ENCODE measurements at places on chromosomes 5 and 9. TPM values are rescaled to one million over a fixed set of nuclear protein-coding genes. Genes with fewer than 3 reads are reported as not detected.

GRCh38 chr9:105928416-105928815 lies 234.1 kb downstream of the TMEM38B start:
- H3K27me3 ChIP-seq, result no peaks in the 10 kb centered on the region
- H3K4me3 ChIP-seq, result no peak overlapping the region
- H3K4me1 ChIP-seq, result no peaks in the 10 kb centered on the region

DNA sequence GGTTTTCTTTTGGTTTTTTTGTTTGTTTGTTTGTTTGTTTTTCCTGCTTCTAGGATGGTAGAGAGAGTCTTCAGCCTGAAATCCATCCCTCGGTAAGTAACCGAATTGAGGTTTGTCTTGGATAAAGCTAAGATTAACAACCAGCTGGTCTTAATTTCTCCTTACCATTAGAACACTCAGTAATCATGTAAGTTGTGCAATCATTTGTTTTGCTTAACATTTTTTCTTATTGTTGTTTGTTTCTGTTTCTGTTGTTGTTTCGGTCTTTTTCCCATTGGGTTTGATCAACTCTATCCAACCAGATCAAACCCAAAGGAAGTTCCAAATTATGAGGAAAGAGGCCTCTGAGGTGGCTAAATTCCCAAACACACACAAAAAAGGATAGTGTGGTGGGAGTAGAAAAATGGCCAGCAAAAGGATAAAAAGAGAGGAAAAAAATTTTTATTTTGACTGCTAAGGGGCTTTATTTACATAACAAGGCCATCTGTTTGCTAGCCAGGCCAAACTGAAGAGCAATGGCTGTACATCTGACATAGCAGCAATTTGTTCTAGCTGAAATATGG lies 49.6 kb upstream of the ANKRD31 start:
- H3K27ac ChIP-seq, result no peak overlapping the region
- H3K4me3 ChIP-seq, result no peak overlapping the region
- no peak for DNase-seq
- H3K4me1 ChIP-seq, result peaks cover 4% of the 10 kb centered on the region

Gene F2RL2
- 26.0 TPM for total RNA-seq

Gene TMEM215
- 3.0 TPM for total RNA-seq

DNA sequence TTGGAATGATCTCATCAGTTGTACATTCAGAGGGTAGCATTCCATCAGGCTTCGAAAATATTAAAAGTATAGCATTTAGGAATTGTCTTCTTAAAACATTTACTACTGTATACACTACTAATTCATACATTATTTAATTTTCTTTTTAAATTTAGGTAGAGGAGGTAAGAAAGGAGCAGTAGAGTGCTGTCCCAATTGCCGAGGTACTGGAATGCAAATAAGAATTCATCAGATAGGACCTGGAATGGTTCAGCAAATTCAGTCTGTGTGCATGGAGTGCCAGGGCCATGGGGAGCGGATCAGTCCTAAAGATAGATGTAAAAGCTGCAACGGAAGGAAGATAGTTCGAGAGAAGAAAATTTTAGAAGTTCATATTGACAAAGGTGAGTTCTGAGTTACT lies 5.2 kb downstream of the DNAJA1 start:
- no peak overlapping the region for H3K4me3 ChIP-seq
- H3K4me1 ChIP-seq, result peaks cover 14% of the 10 kb centered on the region
- no peak overlapping the region for H3K27ac ChIP-seq
- no peak for DNase-seq
- H3K27me3 ChIP-seq, result no peaks in the 10 kb centered on the region

Gene INSL6
- total RNA-seq, result not detected

- H3K4me3 ChIP-seq, result no peak overlapping the region
- H3K36me3 ChIP-seq, result no peaks in the 10 kb centered on the region
- peaks cover 14% of the 10 kb centered on the region for H3K4me1 ChIP-seq
- DNase-seq, result no peak
These were observed 12.9 kb upstream of the RHOBTB3 start for GRCh38 chr5:95718203-95718602.

GRCh38 chr9:125795970-125796596 lies 48.9 kb downstream of the PBX3 start:
- no peak overlapping the region for H3K4me3 ChIP-seq
- no peaks in the 10 kb centered on the region for H3K27me3 ChIP-seq
- H3K27ac ChIP-seq, result no peak overlapping the region
- H3K4me1 ChIP-seq, result no peaks in the 10 kb centered on the region
- H3K36me3 ChIP-seq, result no peaks in the 10 kb centered on the region

- no peak overlapping the region for H3K27ac ChIP-seq
- H3K4me3 ChIP-seq, result no peak overlapping the region
- H3K4me1 ChIP-seq, result peaks cover 6% of the 10 kb centered on the region
- no peaks in the 10 kb centered on the region for H3K27me3 ChIP-seq
- H3K36me3 ChIP-seq, result no peaks in the 10 kb centered on the region
These were observed 670.1 kb upstream of the CDH9 start for GRCh38 chr5:27708534-27708933.

GRCh38 chr5:7367780-7368179 lies 28.2 kb upstream of the ADCY2 start:
- no peaks in the 10 kb centered on the region for H3K4me1 ChIP-seq
- H3K27me3 ChIP-seq, result no peaks in the 10 kb centered on the region
- no peaks in the 10 kb centered on the region for H3K36me3 ChIP-seq
- H3K27ac ChIP-seq, result no peak overlapping the region
- no peak overlapping the region for H3K4me3 ChIP-seq
- no peak for DNase-seq

Gene FAM221B
- total RNA-seq, result not detected

DNA sequence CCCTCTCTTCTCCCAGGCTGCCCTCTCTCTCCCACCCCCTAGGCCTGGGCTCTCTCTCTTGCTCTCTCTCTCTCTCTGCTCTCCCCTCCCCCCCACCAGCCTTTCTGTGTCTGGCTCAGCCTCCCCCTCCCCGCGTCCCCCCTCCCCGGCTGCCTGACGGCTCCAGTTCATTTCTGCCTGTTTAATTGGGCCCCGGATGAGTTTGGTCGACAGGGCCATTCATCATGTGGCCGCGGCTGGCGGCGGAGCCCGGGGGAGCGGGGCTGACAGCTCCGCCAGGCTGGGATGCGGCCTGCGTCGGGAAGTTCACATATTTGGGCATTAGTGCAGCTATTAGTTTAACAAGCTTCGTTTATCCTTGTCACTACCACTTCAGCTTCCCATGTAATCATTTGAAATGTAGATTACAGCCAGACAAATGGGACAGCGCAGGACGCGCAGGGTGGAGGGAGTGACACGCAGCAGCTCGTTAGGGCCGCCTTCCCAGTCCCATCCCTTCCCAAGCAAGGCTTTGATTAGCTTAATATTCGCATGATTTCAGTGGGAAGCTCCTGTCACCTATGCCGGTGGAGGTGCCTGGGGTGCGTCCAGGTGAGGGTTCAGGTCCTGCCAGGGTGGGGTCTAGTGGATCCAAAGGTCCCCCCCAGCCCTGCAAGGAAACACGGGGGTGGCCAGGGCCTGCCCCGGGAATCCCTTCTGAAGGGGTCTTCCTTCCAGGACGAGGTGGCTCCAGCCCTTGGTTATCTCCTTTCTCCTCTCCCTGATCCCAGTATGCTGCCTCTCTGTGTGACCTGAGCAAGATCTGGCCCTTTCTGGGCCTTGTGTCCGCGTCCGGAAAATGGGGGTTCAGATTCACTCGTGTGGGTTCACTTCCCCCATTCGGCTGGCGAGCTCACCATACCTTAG lies 214.8 kb downstream of the PAX5 start:
- no peak overlapping the region for H3K4me3 ChIP-seq
- peak; percentile 12 for DNase-seq

GRCh38 chr5:138974227-138975063 lies 99.3 kb upstream of the LRRTM2 start:
- no peak overlapping the region for H3K4me3 ChIP-seq
- peak; percentile 77 for DNase-seq
- H3K27ac ChIP-seq, result peak overlapping the region; percentile 53
- peaks cover 27% of the 10 kb centered on the region for H3K4me1 ChIP-seq

DNA sequence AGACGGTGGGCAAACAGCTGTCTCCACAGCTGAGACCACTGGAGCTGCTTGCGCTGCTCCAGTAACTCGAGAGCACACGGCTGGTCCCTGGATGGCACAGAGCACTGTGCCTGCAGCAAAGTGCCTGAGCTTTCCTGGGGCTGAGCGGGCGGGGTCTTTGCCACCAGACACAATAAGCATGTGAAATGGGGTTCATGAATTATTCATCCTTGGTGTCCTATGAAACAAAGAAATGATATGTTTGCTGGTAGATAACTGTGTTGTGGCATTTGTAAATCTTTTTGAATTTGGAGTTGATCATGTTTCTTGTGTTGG lies 151.7 kb upstream of the MPDZ start:
- no peaks in the 10 kb centered on the region for H3K36me3 ChIP-seq
- no peak overlapping the region for H3K27ac ChIP-seq
- no peak overlapping the region for H3K4me3 ChIP-seq
- peaks cover 12% of the 10 kb centered on the region for H3K27me3 ChIP-seq
- no peak for DNase-seq

Gene CNTFR
- 7.4 TPM for total RNA-seq

Gene FAM153A
- not detected for total RNA-seq

GRCh38 chr9:11893331-11893730 lies 799.9 kb upstream of the TYRP1 start:
- no peak overlapping the region for H3K4me3 ChIP-seq
- H3K27ac ChIP-seq, result peak overlapping the region; percentile 26
- H3K4me1 ChIP-seq, result peaks cover 6% of the 10 kb centered on the region
- no peaks in the 10 kb centered on the region for H3K36me3 ChIP-seq

- H3K27me3 ChIP-seq, result no peaks in the 10 kb centered on the region
- H3K27ac ChIP-seq, result no peak overlapping the region
- no peak overlapping the region for H3K4me3 ChIP-seq
- H3K36me3 ChIP-seq, result no peaks in the 10 kb centered on the region
These were observed 196.4 kb downstream of the SEMA6A start for GRCh38 chr5:116378007-116378776.

Gene NCS1
- total RNA-seq, result 119 TPM

Gene CDKN2A
- 71.6 TPM for total RNA-seq

Gene HSPB3
- total RNA-seq, result not detected

DNA sequence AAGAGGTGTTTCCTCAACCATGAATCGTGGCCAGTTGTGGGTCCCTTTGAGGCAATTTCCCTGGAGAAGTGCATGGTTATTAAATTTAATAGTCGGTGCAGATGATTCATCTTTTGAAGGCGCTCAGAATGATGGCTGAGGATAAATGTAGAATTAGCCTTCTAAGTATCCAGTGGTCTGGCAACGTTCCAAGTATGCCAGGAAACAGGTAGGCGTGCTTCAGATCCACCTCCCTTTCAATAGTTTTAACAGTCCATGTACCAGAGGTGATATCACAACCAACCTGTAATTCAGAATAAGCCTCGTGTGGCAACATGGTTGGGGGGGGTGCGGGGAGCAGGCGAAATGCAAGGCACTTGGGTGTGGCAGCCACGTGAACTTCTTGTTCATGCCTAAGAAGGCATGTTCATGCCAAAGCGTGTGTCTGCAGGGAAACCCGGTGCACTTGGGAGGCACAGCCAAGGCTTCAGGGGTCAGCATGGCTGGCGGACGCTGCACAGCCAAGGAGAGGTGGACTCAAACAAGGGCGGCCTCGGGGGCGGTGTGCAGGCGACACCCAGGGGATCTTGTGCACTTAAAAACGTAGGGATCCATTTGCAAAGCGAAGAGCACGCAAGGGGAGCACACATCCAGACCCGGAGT lies 5.2 kb upstream of the NKD2 start:
- no peaks in the 10 kb centered on the region for H3K36me3 ChIP-seq
- H3K4me1 ChIP-seq, result no peaks in the 10 kb centered on the region
- no peak overlapping the region for H3K27ac ChIP-seq
- DNase-seq, result no peak

GRCh38 chr5:94031631-94032030 lies 290.2 kb upstream of the POU5F2 start:
- H3K27ac ChIP-seq, result no peak overlapping the region
- no peaks in the 10 kb centered on the region for H3K36me3 ChIP-seq
- no peak overlapping the region for H3K4me3 ChIP-seq
- H3K4me1 ChIP-seq, result no peaks in the 10 kb centered on the region
- DNase-seq, result peak; percentile 9

- DNase-seq, result peak; percentile 97
- H3K36me3 ChIP-seq, result no peaks in the 10 kb centered on the region
- peak overlapping the region; percentile 9 for H3K4me3 ChIP-seq
- H3K27me3 ChIP-seq, result no peaks in the 10 kb centered on the region
- H3K4me1 ChIP-seq, result peaks cover 35% of the 10 kb centered on the region
- H3K27ac ChIP-seq, result peak overlapping the region; percentile 87
These were observed 21.5 kb downstream of the SHB start for GRCh38 chr9:38047301-38048251.

DNA sequence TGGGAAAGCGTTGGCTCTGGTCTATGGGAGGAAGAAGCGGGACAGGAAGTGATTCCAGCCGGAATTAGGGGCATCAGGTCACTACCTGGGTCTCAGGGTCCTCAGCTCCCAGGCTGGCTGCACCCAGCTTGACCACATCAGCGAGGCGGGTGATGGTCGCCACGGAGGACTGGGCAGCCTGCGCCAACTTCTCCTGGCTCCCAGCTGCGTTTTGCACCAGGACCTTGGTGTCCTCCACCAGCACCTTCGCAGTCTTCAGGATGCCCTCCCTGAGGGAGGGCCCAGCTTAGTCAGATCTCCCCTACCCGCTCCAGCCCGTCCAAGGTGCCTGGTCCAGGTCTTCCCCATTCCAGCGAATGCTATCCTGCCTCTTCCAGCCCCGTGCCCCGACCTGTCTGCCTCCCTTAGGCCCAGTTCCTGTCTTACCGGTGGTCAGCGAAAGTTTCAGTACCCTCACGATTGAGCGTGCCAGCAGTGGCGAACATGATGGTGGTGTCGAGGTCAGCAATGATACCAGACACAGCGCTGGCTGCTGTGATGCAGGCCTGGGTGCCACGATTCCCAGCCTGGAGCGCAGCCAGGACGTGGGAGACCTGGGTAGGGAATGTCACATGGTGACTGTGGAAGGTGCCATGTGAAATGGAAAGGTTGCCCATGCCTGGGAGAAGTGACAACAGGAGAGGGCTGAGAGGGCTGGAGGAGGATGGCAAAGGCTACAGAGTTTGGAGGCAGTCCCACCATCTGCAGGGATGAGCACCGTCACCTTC lies 14.4 kb upstream of the TPM2 start:
- H3K4me3 ChIP-seq, result no peak overlapping the region
- H3K27me3 ChIP-seq, result no peaks in the 10 kb centered on the region
- H3K4me1 ChIP-seq, result no peaks in the 10 kb centered on the region

Gene PAPPA
- 208 TPM for total RNA-seq

GRCh38 chr9:1216532-1216931 lies 166.4 kb downstream of the DMRT2 start:
- H3K27me3 ChIP-seq, result no peaks in the 10 kb centered on the region
- H3K27ac ChIP-seq, result no peak overlapping the region
- peak; percentile 11 for DNase-seq
- H3K4me3 ChIP-seq, result no peak overlapping the region
- H3K36me3 ChIP-seq, result no peaks in the 10 kb centered on the region

GRCh38 chr9:34962546-34962945 lies 4.5 kb downstream of the PHF24 start:
- H3K27ac ChIP-seq, result no peak overlapping the region
- no peak for DNase-seq
- peaks cover 67% of the 10 kb centered on the region for H3K27me3 ChIP-seq
- no peaks in the 10 kb centered on the region for H3K36me3 ChIP-seq
- no peak overlapping the region for H3K4me3 ChIP-seq

Gene CHSY3
- 11.9 TPM for total RNA-seq
